ENCODE measurements at places on chromosomes 2 and 18. TPM values are rescaled to one million over a fixed set of nuclear protein-coding genes. Genes with fewer than 3 reads are reported as not detected.

GRCh38 chr2:208042041-208042440, 16.7 kb upstream of the PLEKHM3 start:
- no peaks in the 10 kb centered on the region for H3K36me3 ChIP-seq
- H3K27ac ChIP-seq: no peak overlapping the region
- H3K27me3 ChIP-seq: no peaks in the 10 kb centered on the region
- H3K4me1 ChIP-seq: peaks cover 2% of the 10 kb centered on the region
- H3K4me3 ChIP-seq: no peak overlapping the region
- DNase-seq: no peak

DNA sequence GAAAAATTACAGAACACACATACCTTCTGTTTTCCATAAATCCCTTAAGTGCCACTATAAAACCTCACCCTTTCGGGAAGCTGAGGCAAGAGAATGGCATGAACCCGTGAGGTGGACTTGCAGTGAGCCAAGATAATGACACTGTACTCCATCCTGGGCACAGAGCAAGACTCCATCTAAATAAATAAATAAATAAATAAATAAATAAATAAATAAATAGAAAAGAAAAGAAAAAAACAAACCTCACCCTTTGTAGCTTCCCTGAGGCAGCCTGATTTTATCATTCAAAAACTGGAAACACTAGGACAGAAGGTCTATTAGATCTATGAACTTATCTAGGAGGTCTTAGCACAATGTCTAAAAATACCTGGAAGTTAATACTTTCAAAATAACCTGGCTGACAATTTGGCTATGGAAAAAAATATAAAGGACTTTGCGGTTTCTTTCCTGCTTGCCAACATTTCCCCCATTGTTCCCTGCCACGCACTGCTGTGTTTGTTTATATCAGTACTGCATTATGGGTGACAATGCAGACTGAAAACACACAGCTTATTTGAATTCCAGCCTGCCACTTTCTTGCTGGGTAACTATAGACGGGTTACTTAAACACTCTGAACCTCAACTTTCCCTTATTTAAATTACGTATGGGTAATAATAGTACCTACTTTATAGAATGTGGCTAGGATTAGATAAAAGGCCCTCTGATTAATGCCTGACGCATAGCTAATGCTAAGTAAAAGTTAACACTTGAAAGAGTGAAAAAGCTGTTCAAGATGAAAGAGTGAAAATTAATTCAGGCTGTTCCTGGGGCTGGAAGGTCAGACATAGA, 313.0 kb downstream of the RDH14 start:
- H3K27me3 ChIP-seq: peaks cover 2% of the 10 kb centered on the region
- H3K4me1 ChIP-seq: no peaks in the 10 kb centered on the region
- H3K27ac ChIP-seq: no peak overlapping the region
- H3K4me3 ChIP-seq: no peak overlapping the region
- H3K36me3 ChIP-seq: no peaks in the 10 kb centered on the region

The LRRTM1 gene
- total RNA-seq: not detected

The SPR gene
- total RNA-seq: 9.4 TPM

GRCh38 chr2:174076040-174076439, 110.9 kb upstream of the SP3 start:
- no peaks in the 10 kb centered on the region for H3K27me3 ChIP-seq
- H3K27ac ChIP-seq: no peak overlapping the region
- H3K4me3 ChIP-seq: no peak overlapping the region
- no peaks in the 10 kb centered on the region for H3K4me1 ChIP-seq

DNA sequence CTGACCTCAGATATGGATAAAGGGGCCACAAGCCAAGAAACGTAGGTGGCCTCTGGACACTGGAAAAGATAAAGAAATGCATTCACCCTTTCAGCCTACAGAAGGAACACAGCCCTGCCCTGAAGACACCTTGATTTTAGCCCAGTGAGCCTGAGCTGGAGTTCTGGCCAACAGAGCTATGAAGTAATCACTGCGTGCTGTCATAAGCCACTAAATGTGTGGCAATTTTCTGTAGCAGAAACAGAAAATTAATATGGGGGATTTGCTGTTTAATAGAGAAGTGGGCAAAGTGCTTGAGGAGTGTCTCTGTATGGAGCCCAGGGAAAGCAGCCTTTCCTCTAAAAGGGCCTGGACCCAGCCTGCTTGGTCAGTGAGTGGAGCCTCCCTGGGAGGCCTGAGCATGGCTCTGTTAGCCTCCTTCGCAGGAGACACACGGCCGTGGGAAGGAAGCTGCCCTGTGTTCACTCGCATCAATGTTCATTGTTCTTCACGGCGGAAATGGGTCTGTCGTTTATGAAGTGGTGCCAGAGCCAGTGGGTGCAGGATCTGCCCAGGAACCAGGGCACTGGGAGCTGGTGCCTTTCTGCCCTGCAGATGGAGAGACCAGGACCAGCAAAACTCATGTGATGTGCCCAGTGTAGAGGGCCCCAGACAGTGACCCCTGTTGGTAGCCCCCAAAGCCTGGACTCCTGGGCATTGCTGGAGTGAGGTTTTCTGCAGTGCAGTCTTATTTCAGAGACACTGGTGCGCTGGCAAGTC, 268.9 kb downstream of the NDUFA10 start:
- H3K36me3 ChIP-seq: no peaks in the 10 kb centered on the region
- no peak overlapping the region for H3K27ac ChIP-seq
- peak; percentile 27 for DNase-seq
- no peak overlapping the region for H3K4me3 ChIP-seq
- peaks cover 19% of the 10 kb centered on the region for H3K4me1 ChIP-seq

GRCh38 chr2:219914577-219914976, 287.1 kb downstream of the SLC4A3 start:
- no peak overlapping the region for H3K27ac ChIP-seq
- no peak overlapping the region for H3K4me3 ChIP-seq
- DNase-seq: no peak
- H3K27me3 ChIP-seq: peaks cover 2% of the 10 kb centered on the region

GRCh38 chr18:9850309-9850708, 35.5 kb upstream of the TXNDC2 start:
- DNase-seq: no peak
- no peak overlapping the region for H3K4me3 ChIP-seq
- peaks cover 12% of the 10 kb centered on the region for H3K27me3 ChIP-seq
- H3K27ac ChIP-seq: no peak overlapping the region
- no peaks in the 10 kb centered on the region for H3K4me1 ChIP-seq

DNA sequence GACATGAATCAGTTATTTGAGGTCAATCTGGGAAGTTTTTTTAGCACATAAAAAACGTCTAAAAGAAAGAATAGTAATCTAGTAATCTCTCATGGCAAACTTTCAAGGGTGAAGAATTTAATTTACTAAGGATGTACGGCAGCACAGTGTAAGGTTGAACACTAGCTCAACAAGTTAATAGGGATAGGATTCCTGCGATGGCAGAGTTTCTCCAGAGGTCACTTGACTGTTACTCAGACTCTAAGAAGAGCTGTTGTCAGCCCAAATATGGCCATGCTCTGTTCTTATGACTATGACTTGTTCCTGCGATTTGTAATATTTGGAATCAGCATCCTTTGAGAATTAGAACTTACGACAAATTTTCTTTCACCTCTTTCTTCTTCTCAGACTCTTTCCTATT, 553.3 kb upstream of the TNP1 start:
- H3K4me1 ChIP-seq: no peaks in the 10 kb centered on the region
- no peaks in the 10 kb centered on the region for H3K36me3 ChIP-seq
- DNase-seq: no peak
- H3K27me3 ChIP-seq: peaks cover 1% of the 10 kb centered on the region
- no peak overlapping the region for H3K4me3 ChIP-seq
- no peak overlapping the region for H3K27ac ChIP-seq

DNA sequence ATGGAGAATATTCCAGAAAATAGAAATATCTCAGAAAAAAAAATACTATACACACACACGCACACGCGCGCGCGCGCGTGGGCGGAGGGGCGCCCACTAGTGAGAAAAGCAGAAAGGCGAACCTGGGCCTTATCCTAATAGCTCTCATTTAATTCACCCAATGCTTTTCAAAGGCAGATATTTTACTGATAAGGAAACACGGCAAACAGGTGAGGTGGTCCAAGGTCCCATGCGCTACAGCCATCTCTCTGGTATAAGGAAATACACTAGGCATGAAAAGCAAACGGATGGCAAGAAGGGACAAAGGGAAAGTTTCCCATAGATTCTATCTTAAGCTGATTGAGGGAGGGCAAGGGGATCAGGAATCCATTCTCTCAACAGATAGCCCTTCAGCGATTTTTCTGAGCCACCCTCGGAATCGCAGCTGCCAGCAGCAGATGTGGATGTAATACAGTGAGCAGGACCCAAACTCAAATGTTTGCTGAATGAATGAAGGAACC, 136.7 kb downstream of the TMEM247 start:
- peak overlapping the region; percentile 90 for H3K4me3 ChIP-seq
- peaks cover 17% of the 10 kb centered on the region for H3K36me3 ChIP-seq
- no peaks in the 10 kb centered on the region for H3K27me3 ChIP-seq
- peak overlapping the region; percentile 95 for H3K27ac ChIP-seq
- H3K4me1 ChIP-seq: peaks cover 29% of the 10 kb centered on the region

- H3K27ac ChIP-seq: no peak overlapping the region
- H3K4me1 ChIP-seq: no peaks in the 10 kb centered on the region
- H3K4me3 ChIP-seq: no peak overlapping the region
- H3K36me3 ChIP-seq: no peaks in the 10 kb centered on the region
- H3K27me3 ChIP-seq: no peaks in the 10 kb centered on the region
Observed at GRCh38 chr2:36823862-36824261, 127.4 kb downstream of the VIT start.

- H3K27me3 ChIP-seq: no peaks in the 10 kb centered on the region
- H3K4me1 ChIP-seq: peaks cover 4% of the 10 kb centered on the region
Observed at GRCh38 chr2:9050122-9050809, 46.8 kb upstream of the MBOAT2 start.

The C2orf42 gene
- 24.6 TPM for total RNA-seq

GRCh38 chr18:3447068-3447894, 2.7 kb upstream of the TGIF1 start:
- H3K27me3 ChIP-seq: no peaks in the 10 kb centered on the region
- peaks cover 11% of the 10 kb centered on the region for H3K36me3 ChIP-seq
- H3K4me3 ChIP-seq: peak overlapping the region; percentile 94
- no peak for DNase-seq

DNA sequence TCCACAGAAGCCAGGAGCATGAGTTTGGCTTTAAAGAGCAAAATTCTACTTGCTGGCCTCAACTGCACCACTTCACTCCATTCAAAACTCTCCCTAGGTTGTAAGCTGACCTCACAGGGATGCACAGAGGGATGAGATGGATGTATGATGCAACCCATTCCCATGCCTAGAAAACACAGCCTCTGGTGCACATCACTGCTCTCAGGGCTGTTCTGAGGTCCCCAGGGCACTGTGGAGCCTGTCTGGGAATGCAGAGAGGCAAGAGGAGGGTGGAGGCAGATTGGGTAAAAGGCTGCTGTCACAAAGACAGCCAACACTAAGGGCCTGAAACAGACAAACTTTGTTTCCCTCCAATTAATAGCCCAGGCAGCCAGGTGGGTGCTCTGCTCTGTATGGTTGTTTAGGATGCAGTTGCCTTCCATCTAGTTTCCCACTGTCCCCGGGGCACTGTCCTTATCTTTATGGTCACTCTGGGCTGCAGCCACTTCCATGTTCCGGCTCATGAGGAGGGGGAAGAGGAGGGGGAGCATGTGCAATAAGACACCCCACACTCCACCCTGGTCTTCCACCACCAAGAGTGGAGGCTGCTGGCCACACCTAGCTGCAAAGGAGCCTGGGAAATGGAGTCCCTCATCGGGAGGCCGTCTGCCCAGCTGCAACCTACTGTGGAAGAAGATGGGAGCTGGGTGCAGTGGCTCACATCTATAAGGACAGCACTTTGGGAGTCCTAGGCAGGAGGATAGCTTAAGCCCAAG, 7.0 kb downstream of the GPR45 start:
- DNase-seq: no peak
- no peaks in the 10 kb centered on the region for H3K36me3 ChIP-seq
- H3K27ac ChIP-seq: no peak overlapping the region
- no peaks in the 10 kb centered on the region for H3K27me3 ChIP-seq

The POTEJ gene
- total RNA-seq: not detected

The HNMT gene
- not detected for total RNA-seq

GRCh38 chr2:237227592-237228280, 142.0 kb downstream of the COPS8 start:
- H3K4me3 ChIP-seq: no peak overlapping the region
- no peak overlapping the region for H3K27ac ChIP-seq
- peak; percentile 54 for DNase-seq
- H3K4me1 ChIP-seq: peaks cover 13% of the 10 kb centered on the region

DNA sequence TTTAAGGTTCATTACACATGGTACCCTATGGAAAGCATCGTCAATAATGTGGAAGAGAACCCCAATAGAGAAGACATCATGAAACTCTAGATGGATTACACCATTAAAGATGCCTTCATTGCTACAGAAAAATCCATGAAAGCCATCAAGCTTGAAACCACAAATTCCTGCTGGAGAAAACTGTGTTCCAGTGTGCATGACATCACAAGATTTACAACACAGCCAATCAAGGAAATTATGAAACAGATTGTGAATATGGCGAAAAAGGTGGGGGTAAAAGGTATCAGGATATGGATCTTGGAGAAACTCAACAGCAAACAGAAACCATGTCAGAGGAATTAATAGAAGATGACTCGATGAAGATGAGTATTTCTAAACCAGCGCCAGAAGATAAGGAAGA, 200.0 kb downstream of the SLC4A10 start:
- no peak overlapping the region for H3K4me3 ChIP-seq
- no peak for DNase-seq
- H3K27me3 ChIP-seq: no peaks in the 10 kb centered on the region
- H3K36me3 ChIP-seq: no peaks in the 10 kb centered on the region

The SDC1 gene
- total RNA-seq: 0.11 TPM

The GAL3ST2 gene
- total RNA-seq: 0.95 TPM

The MFF gene
- 66.5 TPM for total RNA-seq

- DNase-seq: no peak
- no peaks in the 10 kb centered on the region for H3K36me3 ChIP-seq
- no peak overlapping the region for H3K27ac ChIP-seq
Observed at GRCh38 chr2:75562513-75562864, 1.8 kb upstream of the EVA1A start.
